ENCODE measurements at places on chromosomes 5 and 9.

DNA sequence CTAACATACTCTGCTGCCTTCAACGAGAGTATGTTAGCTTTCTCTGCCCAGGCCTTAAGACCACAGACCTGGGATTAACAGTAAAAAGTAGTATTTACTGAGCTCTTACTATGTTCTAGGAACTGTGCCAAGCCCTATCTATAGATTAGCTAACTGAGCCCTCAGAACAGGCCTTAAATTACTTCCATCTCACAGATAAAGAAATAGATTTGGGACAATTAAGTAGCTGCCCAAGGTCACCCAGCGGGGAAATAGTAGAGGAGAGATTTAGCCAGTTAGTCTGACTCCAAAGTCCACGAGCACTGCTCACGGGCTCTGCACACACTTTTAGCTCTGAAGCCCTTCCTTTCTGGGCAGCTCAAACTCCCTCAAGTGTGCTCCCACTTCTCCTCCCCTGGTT lies 64.5 kb upstream of the EQTN start:
- no peak for DNase-seq

DNA sequence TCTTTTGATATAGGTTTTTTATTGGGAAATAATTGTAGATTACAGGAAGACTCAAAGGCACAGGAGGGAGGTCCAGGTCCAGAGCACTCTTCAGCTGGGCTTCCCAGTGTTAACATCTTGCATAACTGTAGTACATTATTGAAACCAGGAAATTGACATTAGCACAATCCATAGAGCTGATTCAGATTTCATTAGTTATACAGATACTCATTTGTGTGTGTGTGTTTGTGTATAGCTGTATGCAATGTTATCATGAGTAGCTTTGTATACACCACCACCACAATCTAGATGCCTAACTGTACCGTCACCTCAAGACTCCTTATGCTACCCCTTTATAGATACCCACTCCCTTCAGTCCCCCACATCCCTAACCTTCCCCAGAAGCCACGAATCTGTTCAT lies 47.9 kb downstream of the SLC36A1 start:
- no peak for DNase-seq

GRCh38 chr9:98795970-98796363 lies 388 bp downstream of the ANKS6 start:
- no peak for DNase-seq

DNA sequence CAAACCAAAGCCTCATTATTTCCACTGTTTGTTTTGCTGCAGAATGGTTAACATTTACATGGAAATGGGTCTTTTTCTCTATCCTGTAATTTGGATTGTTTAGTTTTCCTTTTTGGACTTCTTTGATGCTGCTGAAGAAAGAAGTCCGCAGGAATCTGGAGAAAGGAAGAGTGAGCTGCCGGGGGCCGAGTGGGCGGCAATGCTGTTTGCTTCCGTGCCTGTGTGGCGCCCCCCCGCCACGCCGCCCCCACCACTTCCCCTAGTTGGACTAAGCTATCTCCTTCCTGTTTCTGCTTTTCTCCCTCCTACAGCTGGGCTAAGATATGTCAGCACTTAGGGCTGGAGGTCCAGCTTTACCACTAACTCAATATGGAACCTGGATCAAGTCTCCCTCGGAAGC lies 39.7 kb downstream of the ACTL7B start:
- DNase-seq: no peak

- DNase-seq: no peak
These were observed 4.4 kb upstream of the DIAPH1 start for GRCh38 chr5:141623186-141623585.

GRCh38 chr9:69186841-69187611 lies 12.9 kb downstream of the TJP2 start:
- no peak for DNase-seq

GRCh38 chr5:39080597-39081204 lies 6.5 kb upstream of the RICTOR start:
- peak; percentile 13 for DNase-seq

GRCh38 chr5:31770132-31770720 lies 131.3 kb downstream of the PDZD2 start:
- DNase-seq: no peak

- DNase-seq: no peak
These were observed 4.2 kb downstream of the SERINC5 start for GRCh38 chr5:80251636-80252035.

- DNase-seq: no peak
These were observed 2.4 kb downstream of the BBLN start for GRCh38 chr9:128162215-128163026.

GRCh38 chr5:26024774-26025173 lies 1013.6 kb downstream of the CDH9 start:
- DNase-seq: no peak

GRCh38 chr5:139453683-139454567 lies 8.6 kb downstream of the ECSCR start:
- no peak for DNase-seq

- no peak for DNase-seq
These were observed 127.2 kb downstream of the C9orf50 start for GRCh38 chr9:129493706-129494047.

DNA sequence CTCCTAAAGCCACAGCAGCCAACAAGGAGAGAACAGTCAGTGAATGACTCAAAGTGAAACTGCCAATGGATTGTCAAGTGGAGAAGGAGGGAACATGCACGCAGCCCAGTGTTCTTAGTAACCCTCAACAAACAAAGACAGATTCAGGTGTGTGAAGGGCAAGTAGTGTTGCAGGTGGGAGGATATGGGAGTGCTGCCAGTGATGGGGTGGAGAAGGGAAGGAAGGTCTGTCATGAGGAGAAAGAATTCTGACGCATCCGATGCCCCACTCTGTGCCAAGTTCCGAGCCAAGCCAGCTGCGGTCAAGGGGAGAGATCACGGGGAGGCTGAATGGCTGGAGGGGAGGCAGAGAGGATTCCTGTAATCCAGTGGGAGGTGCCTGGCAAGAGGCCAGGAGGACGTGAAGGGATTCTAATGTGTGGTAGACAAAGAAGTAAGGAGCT lies 56.5 kb downstream of the CAST start:
- peak; percentile 92 for DNase-seq

- no peak for DNase-seq
These were observed 73.5 kb upstream of the COL5A1 start for GRCh38 chr9:134568116-134568515.

DNA sequence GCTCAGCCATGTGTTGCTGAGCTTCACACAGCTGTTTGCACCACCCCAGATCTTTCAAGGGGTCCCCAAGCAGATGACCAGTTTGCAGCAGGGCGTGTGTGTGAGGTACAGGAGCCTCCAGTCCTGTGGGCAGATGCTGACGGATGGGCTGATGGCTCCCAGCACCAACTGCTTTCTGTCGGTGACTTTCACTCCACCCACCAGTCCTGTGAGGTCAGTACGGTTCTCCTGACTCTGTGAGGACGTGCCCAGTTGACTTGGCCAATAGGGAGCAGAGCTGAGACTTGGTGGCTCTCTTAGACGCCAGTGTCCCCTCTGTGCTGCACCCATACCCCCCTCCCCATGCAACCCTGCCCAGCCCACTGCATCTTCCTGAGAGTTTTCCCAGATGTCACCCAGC lies 19.7 kb downstream of the COL5A1 start:
- DNase-seq: no peak

- DNase-seq: no peak
These were observed at the start of gene CSF2 for GRCh38 chr5:132073231-132074013. Gene CSF2, plus strand, starts transcription at chr5:132073789. Its CDS starts 35 bp downstream, at chr5:132073824.

DNA sequence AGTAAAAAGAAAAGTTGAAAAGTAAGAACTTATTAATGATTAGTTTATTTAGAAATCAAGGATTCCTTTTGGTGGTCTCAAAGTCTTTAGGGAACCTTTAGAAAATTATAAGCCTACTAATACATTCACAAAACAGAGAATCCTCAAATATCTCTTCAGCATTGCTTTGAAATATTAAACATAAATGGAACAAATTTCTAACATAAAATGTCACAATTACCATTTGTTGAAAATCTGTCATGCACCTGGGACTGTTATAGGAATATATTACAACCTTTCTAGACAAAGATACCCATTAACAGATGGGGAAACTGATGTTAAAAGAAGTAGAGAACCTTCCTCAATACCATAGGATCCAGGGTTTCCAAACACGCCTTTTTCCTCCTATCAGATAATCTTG lies 83.2 kb downstream of the LHFPL2 start:
- DNase-seq: no peak

DNA sequence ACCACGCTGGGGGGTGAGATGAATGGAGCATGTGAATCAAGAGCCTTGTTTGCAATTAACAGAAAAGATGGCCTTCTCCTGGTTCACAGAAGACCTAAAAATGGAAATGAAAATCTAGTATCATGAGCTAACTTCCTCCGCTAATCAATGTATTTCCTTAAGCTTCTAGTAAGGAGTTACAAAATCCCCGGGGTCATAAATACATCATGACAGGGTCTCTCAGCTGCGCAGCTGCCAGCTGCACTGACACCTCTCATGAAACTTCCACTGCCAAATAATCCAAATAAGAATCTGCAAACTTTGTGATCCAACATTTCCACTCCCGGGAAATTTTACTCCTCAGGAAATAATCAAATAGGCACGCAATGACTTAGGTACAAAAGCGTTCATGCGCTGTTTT lies 11.9 kb downstream of the MYO10 start:
- no peak for DNase-seq

DNA sequence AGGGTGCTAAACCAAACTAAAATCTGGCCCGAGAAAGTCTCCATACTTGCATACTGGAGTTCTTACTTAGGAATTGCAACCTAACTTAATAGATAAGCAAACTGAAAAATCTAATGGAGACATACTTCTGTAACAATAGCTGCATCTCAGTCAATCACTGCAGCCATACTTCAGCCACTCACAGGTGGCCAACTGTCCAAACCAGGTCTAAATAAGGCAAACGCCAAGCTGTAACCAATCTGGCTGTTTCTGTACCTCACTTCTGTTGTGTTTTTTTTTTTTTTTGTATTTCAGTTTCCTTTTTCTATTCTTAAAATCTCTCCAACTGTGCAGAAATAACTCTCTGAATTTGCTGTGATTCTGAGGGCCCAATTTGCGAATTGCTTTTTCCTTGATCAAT lies 4.4 kb upstream of the NDUFB6 start:
- DNase-seq: no peak

- no peak for DNase-seq
These were observed 136.4 kb upstream of the FBXL7 start for GRCh38 chr5:15363601-15364000.

DNA sequence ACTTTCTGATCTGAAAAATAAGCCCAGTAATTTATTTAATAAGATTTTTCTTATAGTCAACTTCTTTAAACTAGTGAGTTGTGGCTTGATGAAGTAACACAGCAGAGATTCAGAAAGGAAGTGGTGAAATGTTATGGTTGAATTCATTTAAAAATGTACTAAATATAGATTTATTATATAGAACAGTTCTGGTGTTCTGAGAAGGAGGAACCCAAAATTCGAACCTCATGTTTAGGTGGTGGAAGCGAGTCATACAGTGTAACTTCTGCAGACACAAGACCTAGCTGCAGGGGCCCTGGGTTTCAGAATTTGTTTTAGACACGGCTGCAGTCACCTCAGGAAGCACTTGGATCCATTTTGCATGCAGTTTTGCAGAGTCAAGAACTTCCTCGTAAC lies 188.2 kb downstream of the TRIO start:
- DNase-seq: no peak

GRCh38 chr9:93057703-93058354 lies 672 bp upstream of the SUSD3 start:
- DNase-seq: no peak

DNA sequence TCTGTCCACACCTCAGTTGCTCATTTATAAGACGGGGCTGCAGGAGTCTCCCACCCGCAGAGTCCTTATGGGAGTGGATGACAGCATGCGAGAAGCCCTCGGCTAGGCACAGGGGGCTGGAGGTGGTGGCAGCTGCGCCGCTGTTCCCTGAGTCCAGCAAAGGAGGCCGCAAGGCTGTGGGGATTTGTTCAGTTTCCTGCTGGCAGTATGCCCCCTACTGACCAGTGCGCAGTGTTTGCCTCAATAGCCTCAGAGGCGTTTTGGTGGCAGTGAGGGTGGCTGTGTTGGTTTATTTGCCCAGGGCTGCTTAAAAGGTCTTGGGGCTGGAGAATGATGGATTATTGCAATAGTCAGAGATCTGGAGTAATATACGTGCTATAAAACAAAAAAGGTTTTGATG lies 176.3 kb upstream of the OTULINL start:
- no peak for DNase-seq

DNA sequence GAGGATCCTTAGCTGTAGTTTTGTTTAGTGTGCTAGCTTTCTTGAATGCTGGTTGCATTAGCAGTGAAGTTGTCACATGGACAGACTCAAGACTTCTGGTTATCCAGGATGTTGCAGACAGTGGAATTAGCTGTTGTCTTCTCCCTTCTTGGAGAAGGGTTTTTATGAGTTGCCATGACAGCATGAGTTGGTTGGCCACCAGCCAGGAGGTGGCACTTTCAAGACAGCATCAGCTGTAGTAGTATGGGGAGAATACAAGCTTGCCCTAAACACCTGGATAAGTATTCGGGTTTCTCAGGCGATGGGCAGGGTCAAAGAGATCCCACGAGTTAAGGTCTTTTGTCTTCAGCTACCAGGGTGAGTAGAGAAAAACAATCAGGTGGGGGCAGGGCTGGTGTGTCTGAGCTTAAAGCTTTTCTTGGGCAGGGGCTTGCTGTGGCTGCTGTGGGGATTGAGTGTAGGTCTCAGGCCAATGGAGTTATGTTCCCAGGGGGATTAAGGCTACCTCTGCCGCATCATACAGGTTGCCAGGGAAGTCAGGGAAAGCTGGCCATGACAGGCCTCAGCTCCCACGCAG lies 7.7 kb upstream of the C5orf47 start:
- DNase-seq: peak; percentile 24

GRCh38 chr9:95433096-95433819 lies 83.5 kb downstream of the PTCH1 start:
- no peak for DNase-seq

- no peak for DNase-seq
These were observed 169.9 kb downstream of the DAB2IP start for GRCh38 chr9:121821326-121821725.

GRCh38 chr9:16230731-16231130 lies 639.7 kb downstream of the BNC2 start:
- DNase-seq: no peak

All from NCI-H187 (cell line).